ENCODE measurements at places on chromosomes 2 and 18. TPM values are rescaled to one million over a fixed set of nuclear protein-coding genes. Genes with fewer than 3 reads are reported as not detected.

Gene LRRTM1
- not detected for total RNA-seq

Gene MBD5
- 6.6 TPM for total RNA-seq

Gene PUM2
- total RNA-seq = 43.6 TPM

Gene AKAIN1
- total RNA-seq = not detected

Gene BOLL
- total RNA-seq = not detected

Gene RGPD8
- total RNA-seq = 5.5 TPM

Gene ARL4C
- total RNA-seq = 7.7 TPM

Gene MAP3K20
- total RNA-seq = 47.0 TPM

Gene CNOT11
- total RNA-seq = 22.8 TPM

Gene TCF23
- not detected for total RNA-seq

Data from tracheal epithelial cell (primary cell).